ENCODE measurements at places on chromosomes 1 and 21. TPM values are rescaled to one million over a fixed set of nuclear protein-coding genes. Genes with fewer than 3 reads are reported as not detected.
A peak's percentile ranks its signal among the peaks of the same experiment; 100 is the strongest.

DNA sequence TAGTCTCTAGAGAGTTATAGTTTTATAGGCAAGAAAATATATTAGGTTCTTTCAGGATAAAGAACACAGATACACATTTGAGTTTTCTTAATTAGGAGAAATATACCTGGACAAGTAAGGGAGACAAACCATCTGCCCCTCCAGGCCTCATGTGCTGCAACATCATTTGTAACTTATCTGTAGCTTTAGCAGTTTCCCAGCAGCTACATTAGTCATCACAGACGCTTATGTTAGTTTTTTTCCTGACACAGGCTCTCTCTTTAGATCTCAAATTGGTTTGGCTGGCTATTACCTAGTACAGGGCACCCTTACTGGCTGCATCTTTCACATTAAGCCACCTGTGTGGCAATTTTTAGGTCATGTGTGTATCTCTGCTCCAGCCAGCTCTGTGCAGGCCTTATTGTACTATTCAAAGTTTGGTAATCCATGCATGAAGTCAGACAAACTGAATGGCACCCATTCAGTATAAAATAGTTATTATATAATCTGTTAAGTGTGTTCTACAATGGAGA lies 25.9 kb downstream of the GNPAT start:
- no peak overlapping the region for H3K4me3 ChIP-seq
- no peaks in the 10 kb centered on the region for H3K27me3 ChIP-seq
- DNase-seq, result no peak
- no peak overlapping the region for H3K27ac ChIP-seq

GRCh38 chr1:85128316-85128715 lies 72.5 kb downstream of the SYDE2 start:
- no peak for DNase-seq
- no peak overlapping the region for H3K4me3 ChIP-seq
- H3K36me3 ChIP-seq, result no peaks in the 10 kb centered on the region
- no peak overlapping the region for H3K27ac ChIP-seq
- no peaks in the 10 kb centered on the region for H3K27me3 ChIP-seq

DNA sequence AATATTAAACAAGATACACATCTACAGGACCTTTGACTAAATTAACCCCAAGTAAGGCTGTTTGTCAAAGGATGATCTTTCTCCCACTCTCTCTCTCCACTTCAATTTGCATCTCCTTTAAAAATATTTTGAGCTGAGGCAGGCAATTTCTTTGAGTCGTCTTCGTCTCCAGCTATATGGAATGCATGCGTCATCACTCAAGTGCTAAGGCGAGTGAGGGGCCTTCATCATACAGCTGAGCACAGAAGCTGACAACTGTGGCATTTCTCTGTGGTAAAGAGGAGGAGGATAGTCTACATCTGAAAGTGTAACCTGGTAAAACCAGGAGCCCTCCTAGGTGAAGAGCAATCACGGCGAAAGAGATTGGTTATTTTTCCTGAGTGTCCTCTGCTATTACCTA lies 7.6 kb downstream of the EPHX4 start:
- no peak overlapping the region for H3K4me3 ChIP-seq
- DNase-seq, result no peak
- H3K27me3 ChIP-seq, result no peaks in the 10 kb centered on the region

DNA sequence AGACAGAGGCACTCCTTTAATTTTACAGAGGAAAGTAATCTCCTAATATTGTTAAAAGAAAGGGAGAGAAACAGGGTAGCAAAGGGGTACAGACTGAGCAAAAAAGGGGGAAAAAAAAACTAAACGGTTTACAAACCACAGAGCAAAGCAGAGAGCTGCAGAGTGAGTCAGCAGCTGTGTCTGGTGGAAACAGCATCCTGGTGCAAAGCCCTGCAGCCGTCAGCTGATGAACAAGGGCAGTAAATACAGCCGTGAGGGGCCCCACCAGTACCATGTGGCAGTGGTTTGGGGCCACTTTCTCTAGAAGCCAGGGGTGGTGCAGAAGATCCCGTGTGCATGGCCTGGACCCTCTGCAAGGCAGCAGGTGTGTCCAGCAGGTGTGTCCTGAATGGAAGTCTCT lies 111.3 kb downstream of the ERG start:
- no peaks in the 10 kb centered on the region for H3K4me1 ChIP-seq
- no peak for DNase-seq
- no peaks in the 10 kb centered on the region for H3K27me3 ChIP-seq
- H3K36me3 ChIP-seq, result no peaks in the 10 kb centered on the region
- no peak overlapping the region for H3K4me3 ChIP-seq

- no peaks in the 10 kb centered on the region for H3K27me3 ChIP-seq
- H3K4me1 ChIP-seq, result peaks cover 52% of the 10 kb centered on the region
- no peak for DNase-seq
- no peak overlapping the region for H3K27ac ChIP-seq
- no peak overlapping the region for H3K4me3 ChIP-seq
Measured at GRCh38 chr1:162629077-162629627, 3.1 kb upstream of the DDR2 start.

GRCh38 chr1:246583448-246584185 lies 17.4 kb downstream of the CNST start:
- H3K36me3 ChIP-seq, result peaks cover 8% of the 10 kb centered on the region
- peaks cover 44% of the 10 kb centered on the region for H3K4me1 ChIP-seq
- H3K4me3 ChIP-seq, result no peak overlapping the region
- H3K27ac ChIP-seq, result peak overlapping the region; percentile 35

DNA sequence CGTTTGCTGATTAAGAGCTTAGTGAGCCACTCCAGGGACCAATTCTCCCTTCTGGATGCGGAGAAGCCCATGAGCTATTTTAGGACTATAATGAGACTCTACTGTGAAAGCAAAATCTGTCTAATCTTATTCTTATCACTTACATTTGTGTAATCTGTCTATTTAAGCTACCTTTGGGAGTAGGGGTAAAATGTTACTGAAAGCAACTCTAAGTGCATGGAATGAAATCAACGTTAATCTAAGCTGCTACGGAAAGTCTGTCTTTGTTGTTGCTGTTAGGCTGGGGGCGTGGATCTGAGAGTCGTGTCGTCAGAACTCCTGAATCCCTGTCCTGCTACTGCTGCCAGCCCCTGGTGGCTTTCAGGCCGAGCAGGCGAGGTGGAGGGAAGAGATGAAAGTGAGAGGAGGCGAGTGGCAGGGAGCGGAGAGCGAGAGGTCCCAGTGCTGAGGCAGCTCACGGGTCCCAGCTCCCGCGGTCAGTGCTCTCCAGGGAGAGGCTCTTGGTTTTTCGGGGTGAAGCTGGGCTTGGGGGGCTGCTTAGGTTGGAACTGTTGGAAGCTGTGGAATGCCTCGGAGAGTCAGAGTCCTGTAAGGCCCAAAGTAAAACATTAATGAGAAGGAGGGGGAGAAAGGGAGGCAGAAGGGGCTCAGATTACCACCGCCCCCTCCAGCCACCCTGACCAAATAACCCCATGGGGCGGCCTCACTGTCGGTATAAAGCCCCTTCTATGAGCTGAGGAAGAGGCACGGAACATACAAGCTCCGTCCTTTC lies 53.9 kb downstream of the COQ8A start:
- no peaks in the 10 kb centered on the region for H3K4me1 ChIP-seq
- H3K27ac ChIP-seq, result no peak overlapping the region
- peaks cover 26% of the 10 kb centered on the region for H3K36me3 ChIP-seq

DNA sequence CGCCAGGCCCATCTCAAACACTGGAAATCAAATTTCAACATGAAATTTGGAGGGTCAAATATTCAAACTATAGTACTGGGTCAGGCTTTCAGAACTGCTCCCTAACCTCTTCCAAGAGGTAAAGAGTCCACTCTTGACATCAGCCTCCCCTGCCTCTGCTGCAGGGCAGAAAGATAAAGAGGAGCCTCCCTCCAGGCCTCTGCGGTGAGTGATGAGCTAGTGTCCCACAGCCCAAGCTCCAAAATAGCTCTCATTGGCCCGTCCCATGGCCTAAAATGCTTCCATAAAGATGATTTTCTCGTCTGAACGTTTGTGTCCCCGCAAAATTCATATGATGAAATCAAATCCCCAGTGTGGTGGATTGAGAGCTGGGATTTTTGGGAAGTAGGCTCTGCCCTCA lies 33.7 kb upstream of the CCSAP start:
- H3K36me3 ChIP-seq, result no peaks in the 10 kb centered on the region
- H3K4me3 ChIP-seq, result no peak overlapping the region
- H3K27me3 ChIP-seq, result no peaks in the 10 kb centered on the region
- H3K4me1 ChIP-seq, result no peaks in the 10 kb centered on the region
- no peak for DNase-seq

DNA sequence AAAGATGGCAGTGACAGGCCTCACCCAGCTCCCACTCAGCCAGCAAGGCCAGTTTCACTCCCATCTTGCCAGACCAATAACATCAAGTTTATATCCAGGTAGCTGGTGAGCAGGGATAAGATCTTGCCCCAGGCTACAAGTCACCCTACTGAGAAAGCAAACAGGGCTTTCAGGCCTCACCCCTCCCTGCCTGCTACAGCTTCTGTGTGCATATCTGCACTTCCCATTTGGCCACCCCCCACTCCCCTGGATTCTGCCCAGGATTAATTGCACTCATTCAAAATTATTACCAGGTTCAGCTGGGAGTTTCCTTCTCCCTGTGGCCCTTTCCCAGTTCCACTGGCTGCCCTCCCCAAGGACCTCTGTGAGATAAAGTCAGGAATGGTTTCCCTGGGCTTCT lies 352.1 kb downstream of the TBX15 start:
- no peaks in the 10 kb centered on the region for H3K27me3 ChIP-seq
- H3K27ac ChIP-seq, result no peak overlapping the region
- no peaks in the 10 kb centered on the region for H3K36me3 ChIP-seq
- no peaks in the 10 kb centered on the region for H3K4me1 ChIP-seq
- no peak for DNase-seq

GRCh38 chr21:45542667-45543370 lies 579 bp upstream of the SLC19A1 start:
- H3K4me3 ChIP-seq, result peak overlapping the region; percentile 54
- H3K27me3 ChIP-seq, result no peaks in the 10 kb centered on the region

- no peak overlapping the region for H3K4me3 ChIP-seq
- H3K27me3 ChIP-seq, result peaks cover 8% of the 10 kb centered on the region
- no peak overlapping the region for H3K27ac ChIP-seq
Measured at GRCh38 chr1:145863282-145864018, 4.6 kb upstream of the PIAS3 start.

- DNase-seq, result peak; percentile 17
- H3K4me1 ChIP-seq, result peaks cover 18% of the 10 kb centered on the region
- no peak overlapping the region for H3K4me3 ChIP-seq
- H3K27ac ChIP-seq, result no peak overlapping the region
- H3K36me3 ChIP-seq, result no peaks in the 10 kb centered on the region
- no peaks in the 10 kb centered on the region for H3K27me3 ChIP-seq
Measured at GRCh38 chr1:234581063-234581714, 28.8 kb downstream of the IRF2BP2 start.

- DNase-seq, result no peak
- peaks cover 7% of the 10 kb centered on the region for H3K4me1 ChIP-seq
- H3K4me3 ChIP-seq, result no peak overlapping the region
- no peak overlapping the region for H3K27ac ChIP-seq
Measured at GRCh38 chr1:54069791-54070170, 16.4 kb downstream of the TCEANC2 start.

GRCh38 chr1:58950897-58951296 lies 167.1 kb upstream of the JUN start:
- H3K4me3 ChIP-seq, result no peak overlapping the region

DNA sequence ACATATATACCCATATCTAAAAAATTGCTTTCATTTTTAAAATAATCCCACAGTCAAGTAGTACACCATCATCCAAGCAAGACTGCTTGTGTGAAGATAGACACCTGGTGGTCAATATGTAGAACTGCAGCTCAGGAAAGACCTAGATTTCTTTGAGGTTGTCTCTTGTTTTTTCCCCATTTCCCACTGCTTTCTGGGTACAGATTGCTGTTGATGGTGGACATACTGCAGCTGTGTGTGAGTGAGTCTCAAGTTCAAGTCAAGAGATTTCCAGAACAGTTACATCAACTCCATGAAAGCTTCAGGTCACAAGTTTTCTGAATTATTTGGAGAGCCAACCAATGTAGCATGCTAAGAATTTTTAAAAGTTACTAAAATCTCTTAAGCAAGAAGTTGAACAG lies 306.4 kb downstream of the DUSP10 start:
- 0 out of 2 replicates have a peak overlapping the region, but pooled peaks have one; percentile 20 for H3K27ac ChIP-seq
- no peaks in the 10 kb centered on the region for H3K27me3 ChIP-seq
- no peak for DNase-seq
- H3K36me3 ChIP-seq, result no peaks in the 10 kb centered on the region
- H3K4me1 ChIP-seq, result peaks cover 42% of the 10 kb centered on the region

The GNAT2 gene
- 0.16 TPM for total RNA-seq

The CHI3L1 gene
- total RNA-seq, result not detected

The ECM1 gene
- 22.7 TPM for total RNA-seq

The CRP gene
- total RNA-seq, result not detected

The TNNT2 gene
- not detected for total RNA-seq

The LIN28A gene
- not detected for total RNA-seq

The FAM20B gene
- 52.6 TPM for total RNA-seq

The DYRK3 gene
- 3.9 TPM for total RNA-seq
